ENCODE measurements at places on chromosomes 7 and 10.

DNA sequence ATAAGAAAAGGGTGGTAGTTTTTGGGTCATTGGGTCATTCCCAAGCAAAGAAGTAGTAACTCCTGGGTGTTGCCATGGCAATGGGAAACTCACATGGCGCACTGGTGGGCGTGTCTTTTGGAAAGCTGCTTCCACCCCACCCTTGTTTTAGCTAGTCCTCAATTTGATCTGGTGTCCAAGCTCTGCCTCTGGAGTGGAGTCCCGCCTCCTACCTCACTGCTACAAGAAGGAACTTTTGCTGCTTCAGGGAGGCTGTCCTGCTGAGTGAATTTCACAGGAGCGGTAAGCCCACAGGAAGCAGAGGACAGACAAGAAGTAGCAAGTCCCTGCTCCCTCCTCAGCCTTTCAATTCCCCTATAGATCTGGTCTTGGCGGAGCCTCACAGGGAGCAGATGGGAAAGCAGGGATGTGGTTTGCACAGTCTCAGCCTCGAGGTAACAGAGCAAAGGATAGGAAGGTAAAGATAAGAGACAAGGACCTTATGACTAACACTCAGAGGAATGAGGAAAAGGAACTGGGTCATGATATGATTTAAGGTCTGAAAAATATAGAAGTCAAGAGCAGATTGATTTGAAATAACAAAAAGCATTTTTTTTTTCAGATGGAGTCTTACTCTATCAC is 700.3 kb downstream of the TNS3 start:
- DNase-seq: no peak

- DNase-seq: no peak
Measured at GRCh38 chr10:62058476-62058875, 157.0 kb downstream of the ARID5B start.

DNA sequence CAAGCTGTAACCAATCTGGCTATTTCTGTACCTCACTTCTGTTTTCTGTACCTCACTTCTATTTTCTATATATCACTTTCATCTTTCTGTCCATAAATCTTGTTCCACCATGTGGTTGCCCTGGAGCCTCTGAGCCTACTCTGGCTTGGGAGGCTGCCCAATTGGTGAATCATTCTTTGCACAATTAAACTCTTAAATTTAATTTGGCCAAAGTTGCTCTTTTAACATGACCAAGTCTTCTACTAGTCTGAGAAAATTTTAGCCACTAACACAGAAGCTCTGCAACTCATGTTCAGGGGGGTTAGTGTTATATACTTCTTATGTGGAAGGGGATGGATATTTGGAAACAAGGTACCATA is 503.5 kb downstream of the KIF20B start:
- DNase-seq: no peak

- DNase-seq: peak; percentile 69
Measured at GRCh38 chr7:2261611-2262010, 19.6 kb downstream of the NUDT1 start.

DNA sequence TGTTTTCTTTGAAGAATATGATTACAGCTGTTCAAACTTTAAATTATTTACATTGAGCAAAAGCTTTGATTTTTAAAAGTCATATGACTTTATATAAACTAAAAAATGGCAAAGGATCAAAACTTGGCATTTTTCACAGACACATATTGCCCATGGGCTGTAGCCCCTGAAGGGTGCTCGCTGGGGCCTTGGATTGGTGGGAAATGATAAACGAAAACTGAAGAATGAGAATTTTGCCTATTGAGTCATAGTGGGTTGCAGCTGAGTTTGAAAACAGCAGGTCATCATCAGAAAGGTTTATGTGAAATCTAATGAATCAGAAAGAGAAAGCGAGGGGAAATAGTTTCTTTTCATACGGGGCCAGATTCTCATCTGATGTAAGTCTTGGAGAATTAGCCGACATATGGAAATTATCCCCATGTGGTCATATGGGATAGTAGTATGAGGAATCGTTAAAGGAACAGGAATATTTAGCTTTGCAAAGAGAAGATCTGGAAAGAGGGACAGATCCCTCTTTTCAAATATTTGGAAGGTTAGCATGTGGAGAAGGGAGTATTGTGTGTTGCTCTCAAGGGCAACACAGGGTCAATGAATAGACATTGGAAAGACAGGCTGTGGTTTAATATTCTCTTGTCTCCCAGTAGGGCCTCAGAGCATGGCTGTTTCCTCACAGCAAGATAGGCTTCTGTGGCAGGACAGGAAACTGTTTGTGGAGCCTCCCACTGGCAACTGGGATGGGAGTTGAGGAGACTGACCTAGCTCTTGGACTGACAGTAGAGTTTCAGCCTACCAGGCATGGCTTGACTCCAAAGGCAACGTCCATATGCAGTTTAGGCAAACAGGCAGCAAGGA is 119.0 kb downstream of the FZD1 start:
- no peak for DNase-seq

- DNase-seq: no peak
Measured at GRCh38 chr10:12357525-12358151, 8.3 kb downstream of the CAMK1D start.
